Daoy (cell line): ENCODE measurements at places on chromosomes 1 and 21.

GRCh38 chr1:191049781-191050180 is 572.1 kb upstream of the BRINP3 start:
- DNase-seq: no peak

DNA sequence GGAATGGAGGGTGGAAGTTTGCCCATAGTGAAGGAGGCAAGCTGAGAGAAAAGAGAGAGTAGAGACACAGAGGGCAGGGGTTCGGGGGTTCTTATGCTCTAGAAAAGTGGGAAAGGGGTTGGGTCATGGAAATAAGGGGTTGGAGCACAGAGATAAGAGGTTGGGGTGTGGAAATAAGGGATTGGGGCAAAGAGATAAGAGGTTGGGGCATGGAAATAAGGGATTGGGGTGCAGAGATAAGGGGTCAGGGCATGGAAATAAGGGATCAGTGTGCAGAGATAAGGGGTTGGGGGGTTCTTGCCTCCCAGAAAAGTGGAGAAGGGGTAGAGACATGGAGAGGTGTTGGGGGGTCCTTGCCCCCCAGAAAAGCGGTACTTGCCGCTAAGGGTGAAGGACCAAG is 56.2 kb downstream of the SFPQ start:
- DNase-seq: no peak

DNA sequence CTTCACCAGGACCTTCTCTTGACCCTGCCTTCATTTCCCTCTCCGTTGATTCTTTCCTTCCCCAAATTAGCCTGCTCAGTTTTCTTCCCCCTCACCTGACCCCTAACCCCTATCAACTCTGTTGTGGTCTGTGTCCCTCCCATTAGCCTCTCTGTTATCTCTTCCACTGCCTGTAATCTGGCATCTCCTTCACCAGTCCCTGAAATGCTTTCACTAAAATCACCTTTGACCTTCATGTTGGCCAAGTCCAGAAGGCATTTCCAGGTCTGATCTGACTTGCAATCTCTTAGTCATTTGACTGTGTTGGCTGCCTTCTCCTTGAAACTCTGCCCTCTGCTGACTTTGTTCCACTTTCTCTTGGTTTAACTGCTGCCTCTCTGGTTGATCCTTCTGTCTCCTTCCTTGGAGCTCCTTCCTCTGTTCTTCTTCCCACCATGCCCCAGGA is 28.2 kb downstream of the ATP8B2 start:
- DNase-seq: no peak

DNA sequence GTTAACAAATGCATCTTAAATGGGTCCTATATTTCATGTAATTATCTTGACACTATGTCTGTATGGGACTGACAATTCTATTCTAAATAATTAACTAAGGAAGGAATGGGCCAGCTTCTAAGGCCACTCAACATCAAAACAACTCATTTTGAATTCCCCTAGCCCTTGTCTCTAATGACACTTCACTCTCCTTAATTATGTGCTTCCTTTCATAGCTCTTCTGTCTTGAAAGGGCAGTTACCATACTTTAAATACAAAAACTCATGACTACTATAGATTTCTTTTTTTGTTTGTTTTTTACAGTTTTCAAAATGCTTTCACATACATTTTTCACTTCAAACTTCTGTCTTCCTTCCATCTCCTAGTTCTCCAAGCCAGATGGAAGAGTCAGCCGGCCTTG is 126.1 kb upstream of the CHODL start:
- DNase-seq: no peak

DNA sequence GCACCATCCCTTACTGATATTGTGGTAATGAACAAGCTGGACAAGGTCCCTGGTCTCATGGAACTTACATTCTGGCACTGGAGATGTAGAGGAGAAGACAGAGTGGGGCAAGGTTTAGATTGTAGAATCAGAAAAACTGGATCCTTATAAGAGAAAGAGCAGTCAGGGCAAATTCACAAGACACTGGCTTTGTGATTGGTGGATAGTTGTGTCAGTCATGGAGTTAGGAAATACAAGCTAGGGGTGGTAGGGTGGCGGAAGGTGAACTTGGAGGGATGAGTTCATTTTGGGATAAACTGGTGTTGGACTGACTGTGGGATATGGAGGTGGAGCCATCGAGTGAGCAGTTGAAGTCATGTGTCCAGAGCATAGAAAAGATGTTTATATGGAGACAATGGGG is 3.7 kb upstream of the TLR5 start:
- DNase-seq: no peak

GRCh38 chr1:75449998-75450397 is 160.9 kb downstream of the SLC44A5 start:
- no peak for DNase-seq

DNA sequence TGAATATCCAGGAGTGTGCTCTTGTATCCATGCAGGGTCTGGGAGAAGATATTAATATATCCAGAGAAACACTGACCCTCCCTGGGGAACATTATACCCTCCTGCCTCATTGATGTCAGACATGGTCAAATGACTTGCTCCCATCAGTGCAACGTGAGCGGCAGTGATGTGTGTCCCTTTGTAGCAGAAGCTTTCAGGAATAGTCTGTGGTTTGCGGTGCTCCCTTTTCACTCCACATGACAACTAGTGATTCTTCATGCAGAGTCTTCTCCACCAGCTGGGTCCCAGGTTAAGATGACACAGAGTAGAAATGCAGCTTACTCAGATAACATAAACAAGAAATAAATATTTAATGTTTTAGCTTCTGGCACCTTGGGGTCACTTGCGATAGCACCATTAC is 31.9 kb upstream of the LYPD8 start:
- DNase-seq: no peak
